ENCODE measurements at places on chromosomes 11 and 22.

DNA sequence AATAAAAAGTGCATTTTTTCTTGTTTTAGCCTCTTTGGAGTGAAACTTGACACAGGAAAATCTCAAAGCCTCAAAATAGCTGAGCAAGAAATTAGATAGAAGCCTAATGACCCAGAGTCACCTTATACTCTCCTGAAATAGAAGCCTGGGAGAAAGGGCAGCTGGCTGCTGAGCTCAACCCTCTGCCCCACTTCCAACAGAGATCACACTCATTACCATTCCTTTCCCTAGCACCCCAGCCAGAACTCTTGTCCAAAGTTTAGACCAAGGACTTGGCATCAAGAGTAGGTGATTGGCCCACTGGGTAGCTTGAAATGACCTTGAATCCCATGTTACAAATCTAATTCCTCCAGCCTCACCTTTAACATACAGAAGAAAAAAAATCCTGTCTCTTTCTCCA, 62.7 kb upstream of the AMOTL1 start:
- DNase-seq: no peak

DNA sequence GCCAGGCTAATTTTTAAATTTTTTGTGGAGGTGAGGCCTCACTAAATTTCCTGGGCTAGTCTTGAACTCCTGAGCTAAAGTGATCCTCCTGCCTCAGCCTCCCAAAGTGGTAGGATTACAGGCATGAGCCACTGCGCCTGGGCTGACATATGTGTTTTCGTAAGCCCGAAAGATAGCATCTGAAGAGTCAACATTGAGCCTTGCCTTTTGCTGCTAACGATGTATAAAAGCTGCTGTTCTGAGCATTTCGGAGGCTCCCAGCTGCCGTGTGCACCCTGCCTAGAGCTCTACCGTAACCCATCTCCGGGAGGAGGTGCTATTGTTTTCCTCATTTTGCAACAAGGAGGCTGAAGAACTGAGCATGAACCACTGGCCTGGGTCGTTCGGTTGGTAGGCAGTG, 18.1 kb upstream of the PPP6R3 start:
- no peak for DNase-seq

GRCh38 chr22:29890760-29891159, 7.8 kb downstream of the MTMR3 start:
- DNase-seq: no peak

GRCh38 chr11:13140028-13140870, 131.1 kb downstream of the RASSF10 start:
- no peak for DNase-seq

DNA sequence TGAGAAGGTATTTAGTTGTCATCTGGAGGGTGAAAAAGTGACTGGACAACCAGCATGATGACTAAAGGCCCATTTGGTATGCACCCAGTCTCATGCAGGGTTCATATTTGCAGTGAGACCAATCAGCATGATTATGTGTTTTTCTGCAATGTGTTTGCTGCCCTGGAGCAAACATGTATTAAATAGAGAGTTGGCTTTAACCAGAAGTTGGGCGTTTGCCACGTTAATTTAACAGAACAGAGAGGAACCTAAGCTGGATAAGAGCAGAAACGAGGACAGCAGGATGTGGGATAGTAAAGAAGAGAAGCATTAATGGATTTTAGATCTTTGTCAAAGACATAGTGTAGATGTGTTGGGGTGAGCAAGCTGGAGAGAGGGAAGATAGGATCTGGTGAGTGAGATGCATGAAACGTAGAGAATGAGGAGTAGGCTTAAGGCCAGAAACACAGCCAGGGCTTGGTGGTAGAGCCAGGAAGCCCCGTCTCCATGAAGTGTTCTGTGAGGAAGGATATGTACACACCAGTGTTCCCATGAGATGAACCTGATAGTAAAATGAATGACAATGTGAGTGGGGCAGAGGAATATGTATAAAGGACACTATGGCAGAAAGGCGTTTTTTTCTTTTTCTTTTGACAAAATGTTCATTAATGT, 164.0 kb upstream of the PDGFD start:
- no peak for DNase-seq

DNA sequence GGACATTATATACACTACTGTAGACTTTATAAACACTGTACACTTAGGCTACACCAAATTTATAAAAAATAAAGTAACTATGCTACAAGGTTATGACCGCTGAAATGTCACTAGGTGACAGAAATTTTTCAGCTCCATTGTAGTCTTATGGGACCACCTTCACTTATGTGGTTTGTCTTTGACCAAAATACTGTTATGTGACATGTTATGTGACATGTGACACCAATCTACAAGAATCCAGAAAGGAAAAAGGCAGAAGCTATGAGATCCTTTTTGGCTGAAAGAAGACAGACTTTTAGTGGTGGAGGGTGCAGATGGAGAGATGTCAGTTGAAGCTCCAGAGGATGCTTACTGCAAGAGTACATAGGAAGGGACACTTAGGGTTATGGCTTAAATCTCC, 1378.4 kb upstream of the TENM4 start:
- no peak for DNase-seq

- no peak for DNase-seq
These were observed 15.6 kb upstream of the C11orf24 start for GRCh38 chr11:68287419-68287818.

GRCh38 chr22:30821381-30821780, 126.7 kb downstream of the OSBP2 start:
- no peak for DNase-seq

DNA sequence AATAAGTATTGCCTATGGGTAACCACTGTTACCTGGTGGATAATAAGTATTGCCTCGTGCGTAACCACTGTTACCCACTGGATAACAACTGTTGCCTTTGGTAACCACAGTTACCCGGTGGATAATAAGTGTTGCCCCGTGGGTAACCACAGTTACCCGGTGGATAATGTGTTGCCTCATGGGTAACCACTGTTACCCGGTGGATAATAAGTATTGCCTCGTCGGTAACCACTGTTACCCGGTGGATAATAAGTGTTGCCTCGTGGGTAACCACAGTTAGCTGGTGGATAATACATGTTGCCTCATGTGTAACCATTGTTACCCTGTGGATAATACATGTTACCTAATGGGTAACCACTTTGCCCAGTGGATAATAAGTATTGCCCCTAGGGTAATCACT, 9.8 kb upstream of the NXPE4 start:
- DNase-seq: no peak

GRCh38 chr11:124935548-124936514, at the start of gene HEPACAM:
Gene HEPACAM (minus strand): TSS chr11:124936047. CDS start chr11:124936006, 41 bp downstream.
- DNase-seq: no peak

GRCh38 chr11:61923166-61924063, 6.0 kb upstream of the RAB3IL1 start:
- no peak for DNase-seq

DNA sequence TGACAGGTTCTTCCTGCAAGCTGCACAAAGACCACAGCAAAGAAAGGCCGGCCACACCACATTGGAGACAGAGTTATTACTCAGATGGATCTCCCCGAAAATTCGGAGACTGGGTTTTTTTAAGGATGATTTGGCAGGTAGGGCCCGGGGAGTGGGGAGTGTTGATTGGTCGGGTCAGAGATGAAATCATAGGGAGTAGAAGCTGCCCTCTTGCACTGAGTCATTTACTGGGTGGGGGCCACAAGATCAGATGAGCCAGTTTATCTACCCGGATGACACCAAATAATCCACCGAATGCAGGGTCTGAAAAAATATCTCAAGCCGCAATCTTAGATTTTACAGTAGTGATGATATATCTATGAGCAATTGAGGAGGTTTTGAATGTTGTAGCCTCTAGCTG, 401.8 kb upstream of the FAT3 start:
- DNase-seq: no peak

DNA sequence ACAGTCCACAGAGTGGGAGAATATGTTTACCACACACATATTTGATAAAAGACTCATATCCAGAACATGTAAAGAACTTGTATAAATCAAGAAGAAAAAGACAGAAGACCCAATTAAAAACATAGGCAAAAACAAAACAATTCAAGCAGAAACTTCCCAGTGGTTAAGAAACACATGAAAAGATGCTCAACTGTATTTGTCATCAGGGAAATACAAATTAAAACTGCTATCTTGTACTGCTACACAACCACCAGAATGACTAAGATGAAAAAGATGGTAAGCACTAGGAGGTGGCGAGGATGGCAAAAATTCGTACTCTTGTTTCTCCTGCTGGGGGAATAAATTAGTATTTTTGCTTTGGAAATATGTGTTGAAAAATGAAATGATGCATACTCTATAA, 192.3 kb upstream of the C11orf87 start:
- DNase-seq: no peak

DNA sequence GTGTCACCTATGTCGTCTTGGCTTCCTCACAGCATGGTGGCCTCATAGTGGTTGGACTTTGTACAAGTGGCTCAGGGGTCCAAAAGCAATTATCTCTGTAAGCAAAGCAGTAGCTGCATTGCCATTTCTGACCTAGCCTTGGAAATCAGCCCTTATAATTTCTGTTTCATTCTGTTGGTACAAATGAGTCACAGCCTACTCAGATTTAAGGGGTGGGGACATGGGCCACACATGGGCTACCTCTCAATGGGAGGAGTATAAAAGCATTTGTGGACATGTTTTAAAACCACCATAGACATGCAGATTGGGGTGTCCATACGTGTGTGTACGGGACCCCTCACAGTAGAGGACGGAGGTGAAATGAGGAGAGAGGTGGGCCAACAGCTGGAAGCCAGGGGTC, 41.6 kb downstream of the CHRDL2 start:
- no peak for DNase-seq

- no peak for DNase-seq
These were observed 60.3 kb downstream of the ATXN10 start for GRCh38 chr22:45731798-45732495.

DNA sequence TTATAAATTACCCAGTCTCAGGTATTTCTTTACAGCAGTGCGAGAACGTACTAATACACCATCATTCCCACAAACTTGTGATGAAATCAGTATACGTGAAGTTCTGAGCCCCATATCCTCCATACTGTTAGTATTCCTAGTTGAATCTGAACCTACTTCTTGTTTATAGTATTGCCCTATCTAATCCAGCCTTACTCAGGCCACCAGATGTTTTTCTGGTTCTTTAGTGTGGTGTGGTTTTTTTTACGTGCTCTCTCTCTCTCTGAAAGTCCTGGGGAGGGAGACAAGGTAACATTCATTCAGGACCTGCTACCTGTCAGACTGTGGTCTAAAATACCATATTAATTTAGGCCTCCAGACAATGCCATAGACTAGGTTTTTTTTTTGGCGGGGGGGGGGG, 47.6 kb upstream of the TEAD1 start:
- DNase-seq: no peak

GRCh38 chr11:14582793-14583192, 60.8 kb upstream of the PDE3B start:
- DNase-seq: no peak

DNA sequence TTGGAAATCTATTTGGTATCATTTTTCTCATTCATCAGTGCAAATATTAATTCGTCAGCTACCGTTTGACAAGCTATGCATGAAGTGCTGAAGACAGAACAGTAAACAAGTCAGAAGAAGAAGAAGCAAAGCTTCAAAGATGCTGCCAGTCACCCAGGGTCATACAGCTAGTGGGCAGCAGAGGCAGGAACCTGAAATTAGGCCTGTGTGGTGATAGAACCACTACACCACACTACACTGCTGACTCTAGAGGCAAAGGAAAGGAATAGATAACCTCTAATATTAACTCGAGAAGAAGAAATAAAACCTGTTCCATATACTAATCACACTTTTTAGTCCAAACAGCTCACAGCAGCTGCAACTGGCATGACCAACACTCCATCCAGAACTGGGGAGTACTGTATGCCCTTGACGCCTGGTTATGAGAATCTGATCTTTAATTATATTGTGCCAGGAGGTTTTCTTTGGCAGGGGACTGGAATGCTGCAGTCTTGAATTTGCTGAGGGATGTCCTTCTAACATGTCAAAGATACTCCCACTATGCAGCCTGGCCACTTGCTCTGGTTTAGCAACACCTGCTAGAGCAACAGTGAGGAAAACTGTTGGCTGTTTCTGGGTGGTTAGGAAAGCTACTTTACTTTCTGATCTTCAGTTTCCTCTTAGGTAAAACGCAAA, 73.0 kb downstream of the PAK1 start:
- no peak for DNase-seq

- DNase-seq: no peak
These were observed 410.4 kb downstream of the TENM4 start for GRCh38 chr11:79030448-79030847.

DNA sequence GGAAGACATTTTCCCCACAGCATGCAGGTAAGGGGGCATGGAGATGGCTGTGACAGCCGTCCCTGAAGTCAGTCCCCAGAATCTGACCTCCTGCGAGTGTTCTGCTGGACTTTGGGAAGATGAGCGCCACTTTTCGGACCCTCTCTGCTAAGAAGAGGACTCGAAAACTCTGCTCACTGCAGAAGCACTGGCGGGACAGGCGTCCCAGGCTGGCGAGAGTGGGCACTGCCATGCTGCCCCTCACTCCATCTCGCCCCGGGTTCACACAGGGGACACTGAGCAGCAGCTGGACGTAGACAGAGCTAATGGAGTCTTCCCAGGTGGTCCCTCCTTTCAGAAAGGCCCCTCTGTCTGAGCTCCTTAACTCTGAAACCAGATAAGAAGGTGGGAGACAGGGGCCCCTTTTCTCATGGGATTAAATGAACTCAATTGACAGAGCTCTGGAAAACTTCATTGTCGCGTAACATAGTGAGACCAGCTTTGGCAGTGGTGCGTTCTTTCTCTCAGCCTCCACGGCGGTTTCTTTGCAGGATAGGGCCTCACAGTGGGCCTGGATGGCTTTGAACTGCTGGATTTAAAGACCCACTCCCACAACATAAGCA, 4.8 kb downstream of the ADAMTS8 start:
- DNase-seq: no peak

DNA sequence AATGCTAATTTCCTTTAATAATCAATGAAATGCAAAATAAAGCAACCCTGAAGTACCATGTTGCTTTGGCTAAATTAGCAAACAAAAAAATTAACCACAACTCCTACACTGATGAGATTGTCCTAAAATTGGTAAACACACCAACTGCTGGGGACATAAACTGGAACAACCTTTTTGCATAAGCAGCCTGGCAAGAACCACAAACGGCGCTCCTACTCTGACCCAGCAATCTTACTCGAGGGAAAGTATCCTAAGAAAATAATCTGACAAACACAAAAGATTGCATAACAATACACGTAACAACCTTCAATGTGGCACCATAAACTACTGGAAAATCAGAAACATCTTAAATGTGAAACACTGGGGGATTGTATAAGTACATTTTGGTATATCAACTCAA, 189.8 kb upstream of the PITPNB start:
- no peak for DNase-seq

- DNase-seq: no peak
These were observed 30.1 kb downstream of the ANO1 start for GRCh38 chr11:70108250-70108649.

DNA sequence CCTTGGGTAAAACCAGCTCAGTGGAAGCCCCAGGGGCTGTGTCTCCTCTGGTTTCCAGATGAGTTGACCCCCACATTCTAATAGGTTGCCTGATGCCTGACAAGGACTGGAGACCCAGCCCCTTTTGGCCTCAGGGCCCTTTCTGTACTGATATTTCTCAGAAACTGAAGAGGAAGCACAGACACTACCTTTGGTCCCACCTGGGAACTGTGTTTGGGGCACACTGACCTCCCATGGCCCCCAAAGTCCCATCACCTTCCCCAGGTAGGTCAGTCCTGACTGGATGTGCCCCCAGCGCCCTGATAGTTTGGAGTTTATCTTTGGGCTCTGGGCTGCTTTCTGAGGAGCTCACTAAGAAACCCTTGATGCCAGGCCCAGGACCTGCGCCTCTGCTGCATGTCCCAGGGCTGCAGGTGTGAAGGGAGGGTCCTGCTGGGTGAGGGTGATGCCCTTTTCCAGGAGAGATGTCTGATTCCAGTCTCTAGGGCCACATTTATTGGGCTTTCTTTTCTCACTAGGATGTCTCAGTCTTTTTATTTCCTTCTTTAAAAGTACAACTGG, 106.7 kb downstream of the GGTLC2 start:
- no peak for DNase-seq

Data from stimulated activated CD4-positive, alpha-beta T cell treated with anti-CD3 and anti-CD28 coated beads, TNF-alpha, amount 100 ng/mL, for 4 hours (primary cell).